ENCODE measurements at places on chromosomes 13 and 19.

- DNase-seq, result no peak
Measured at GRCh38 chr19:55348317-55349034, 6.0 kb downstream of the COX6B2 start.

DNA sequence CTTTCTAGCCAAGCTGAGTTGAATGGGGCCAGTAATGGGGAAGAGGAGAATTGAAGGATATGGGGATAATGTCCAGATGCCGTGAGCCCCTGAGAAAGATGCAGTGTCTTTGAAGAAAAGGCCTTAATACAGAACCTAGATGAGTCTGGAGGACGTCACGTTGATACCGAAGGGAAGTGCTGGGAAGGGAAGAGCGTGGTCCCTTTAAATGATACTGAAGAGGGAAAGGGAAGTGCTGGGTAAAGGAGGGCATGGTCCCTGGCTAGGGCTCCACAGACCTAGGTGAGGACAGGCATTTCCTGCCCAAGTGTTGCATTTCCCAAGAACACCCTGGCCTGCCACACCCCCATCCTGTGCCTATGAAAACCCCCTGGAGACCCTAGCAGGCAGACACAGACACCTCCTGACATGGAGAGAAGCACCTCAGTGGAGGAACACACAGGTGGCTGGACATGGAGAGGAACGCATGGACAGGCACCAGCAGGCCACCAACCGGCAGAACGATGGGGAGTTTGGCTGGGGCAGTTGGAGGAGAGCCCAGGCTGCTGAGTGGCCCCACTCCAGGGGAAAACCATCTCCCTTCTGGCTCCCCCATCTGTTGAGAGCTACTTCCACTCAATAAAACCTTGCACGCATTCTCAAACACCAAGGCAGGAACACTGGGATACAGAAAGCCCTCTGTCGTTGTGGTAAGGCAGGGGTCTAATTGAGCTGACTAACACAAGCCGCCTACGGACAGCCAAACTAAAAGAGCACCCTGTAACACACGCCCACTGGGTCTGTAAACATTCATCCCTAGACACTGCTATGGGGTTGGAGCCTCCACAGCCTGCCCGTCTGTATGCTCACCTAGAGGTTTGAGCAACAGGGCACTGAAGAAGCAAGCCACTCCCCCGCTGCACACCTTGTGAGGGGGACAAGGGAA lies 34.9 kb upstream of the POMP start:
- DNase-seq, result no peak

- DNase-seq, result no peak
Measured at GRCh38 chr19:42394751-42395150, 4.7 kb upstream of the CNFN start.

DNA sequence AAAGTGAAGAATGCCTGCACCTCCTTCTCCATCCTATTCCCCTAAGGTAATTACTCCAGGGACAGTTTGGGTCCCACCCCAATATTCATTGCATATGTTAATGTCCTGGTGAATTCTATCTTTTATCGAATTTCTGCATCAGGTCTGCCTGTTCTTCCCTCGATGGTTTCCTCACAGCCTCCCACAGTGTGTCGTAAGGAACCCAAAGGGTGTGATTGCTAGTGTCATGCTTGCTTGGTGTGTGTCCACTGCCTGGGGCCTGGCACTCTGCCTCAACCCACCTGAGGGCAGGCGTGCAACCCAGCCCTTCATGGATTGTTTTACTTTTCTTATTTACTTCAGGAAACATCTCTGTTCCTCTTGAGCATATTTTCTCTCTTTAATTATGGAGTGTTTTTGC lies 60.2 kb upstream of the CYSLTR2 start:
- no peak for DNase-seq

DNA sequence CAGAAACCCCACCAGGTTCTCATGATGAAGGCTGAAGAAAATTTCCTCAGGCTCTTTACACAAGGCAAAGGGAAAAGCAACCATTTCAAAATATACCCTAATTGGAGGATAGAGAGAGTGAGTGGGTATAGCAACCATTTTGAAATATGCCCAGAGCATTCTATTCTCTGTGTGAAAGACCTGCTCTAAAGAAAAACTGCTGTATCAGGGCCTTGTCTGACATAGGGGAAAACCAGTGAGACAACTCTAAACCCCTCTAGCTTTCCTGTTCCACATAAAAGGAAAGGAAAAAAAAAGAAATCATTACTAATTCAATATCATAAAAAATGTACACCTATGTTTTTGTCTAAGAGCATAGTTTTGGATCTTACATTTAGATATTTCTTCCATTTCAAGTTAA lies 42.3 kb downstream of the TPTE2 start:
- DNase-seq, result no peak

GRCh38 chr19:16463991-16464575 lies 7.7 kb downstream of the EPS15L1 start:
- no peak for DNase-seq

DNA sequence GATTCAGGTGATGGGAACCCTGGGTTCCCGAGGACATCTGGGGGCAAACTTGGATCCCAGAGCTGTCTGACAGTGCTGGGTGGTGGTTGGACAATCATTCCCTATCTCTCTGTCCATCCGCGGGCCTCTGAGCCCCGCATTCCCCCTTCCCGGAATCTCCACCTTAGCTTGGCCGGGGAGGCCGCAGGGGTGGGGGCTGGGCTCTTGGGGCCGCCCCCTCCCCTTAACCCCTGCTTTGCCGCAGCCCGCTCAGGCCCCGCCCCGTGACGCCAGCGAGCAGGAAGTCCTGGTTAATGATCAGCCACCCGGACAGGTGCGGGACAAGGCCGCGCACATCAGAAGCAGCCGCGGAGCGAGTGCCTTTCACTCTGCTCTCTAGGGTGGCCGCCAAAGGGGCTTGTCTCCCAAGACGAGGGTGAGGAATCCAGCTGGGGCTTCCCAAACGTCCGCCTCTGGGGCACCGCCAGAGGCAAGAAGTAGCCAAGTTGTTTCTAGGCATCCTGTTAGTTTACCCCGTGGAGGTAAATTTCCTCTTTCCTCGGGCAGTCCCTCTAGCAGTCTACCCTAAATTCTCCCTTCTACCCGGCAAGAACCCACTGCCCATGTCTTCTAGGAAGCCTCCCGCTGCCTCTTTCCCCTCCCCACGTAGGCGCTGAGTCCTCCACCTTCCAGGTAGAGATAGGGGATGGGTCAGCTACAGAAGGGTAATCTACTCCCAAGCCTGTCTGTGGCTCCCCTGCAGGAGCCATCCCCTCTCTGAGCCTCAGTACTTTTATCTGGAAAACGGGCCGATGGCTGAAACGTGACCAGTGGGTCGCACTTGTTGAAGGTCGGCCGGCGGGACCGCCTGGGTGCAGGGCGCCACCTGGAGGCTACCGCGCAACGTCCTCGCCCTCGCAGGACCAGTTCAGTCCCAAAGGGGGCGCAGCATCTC lies 3.0 kb downstream of the IRF2BP1 start:
- peak; percentile 70 for DNase-seq

DNA sequence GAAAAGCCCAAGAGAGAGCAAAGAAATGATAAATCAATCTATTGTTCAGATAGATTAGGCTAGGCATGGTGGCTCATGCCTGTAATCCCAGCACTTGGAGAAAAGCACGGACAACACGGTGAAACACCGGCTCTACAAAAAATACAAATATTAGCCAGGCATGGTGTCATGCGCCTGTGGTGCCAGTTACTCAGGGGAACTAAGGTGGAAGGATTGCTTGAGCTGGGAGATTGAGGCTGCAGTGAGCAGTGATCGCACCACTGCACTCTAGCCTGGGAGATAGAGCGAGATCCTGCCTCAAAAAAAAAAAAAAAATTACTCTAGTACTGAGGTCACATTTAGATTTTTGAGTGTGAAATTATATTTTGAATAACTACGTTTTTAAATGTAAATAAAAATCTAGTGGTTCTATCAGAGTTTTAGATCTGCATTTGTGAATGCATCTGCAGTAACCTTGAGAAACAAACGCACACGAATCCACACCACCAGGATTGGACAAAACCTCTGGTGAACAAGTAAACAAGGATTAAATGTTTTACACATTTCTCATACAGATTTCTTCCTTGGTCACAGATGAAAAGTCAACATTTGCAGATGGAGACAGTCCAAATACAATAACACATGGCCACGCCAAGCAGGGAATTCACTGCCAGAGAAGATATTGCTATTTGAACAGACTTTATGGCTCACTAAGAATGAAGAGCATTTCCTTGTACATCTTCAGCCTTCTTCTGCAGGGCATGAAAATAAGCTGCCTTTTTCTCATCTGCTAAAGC lies 917.6 kb downstream of the PCDH9 start:
- DNase-seq, result no peak

DNA sequence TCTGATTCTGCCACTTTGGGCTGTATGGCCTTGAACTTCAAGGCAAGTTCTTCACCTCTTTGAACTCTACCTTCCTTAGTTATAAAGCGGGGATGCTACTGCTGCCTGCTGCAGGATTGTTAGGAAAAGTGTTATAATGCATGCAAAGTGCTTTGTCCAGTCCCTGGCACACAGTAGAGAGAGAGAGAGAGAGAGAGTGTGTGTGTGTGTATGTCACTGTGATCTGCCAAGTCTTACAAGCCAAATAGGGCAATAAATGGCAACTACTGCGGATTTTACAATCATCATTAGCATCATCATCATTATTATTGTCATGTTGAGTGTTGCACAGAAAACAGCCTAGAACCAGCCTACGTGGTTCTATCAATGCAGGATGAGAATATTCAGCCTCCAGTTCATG lies 136.1 kb downstream of the ZDHHC20 start:
- DNase-seq, result no peak

GRCh38 chr19:13150187-13150930 lies at the start of the genes IER2 and STX10:
Gene IER2, plus strand, starts transcription at chr19:13150411. Its CDS starts 2,776 bp downstream, at chr19:13153187.
Gene STX10, minus strand, starts transcription at chr19:13150375. Its CDS starts 202 bp downstream, at chr19:13150173.
- peak; percentile 80 for DNase-seq

DNA sequence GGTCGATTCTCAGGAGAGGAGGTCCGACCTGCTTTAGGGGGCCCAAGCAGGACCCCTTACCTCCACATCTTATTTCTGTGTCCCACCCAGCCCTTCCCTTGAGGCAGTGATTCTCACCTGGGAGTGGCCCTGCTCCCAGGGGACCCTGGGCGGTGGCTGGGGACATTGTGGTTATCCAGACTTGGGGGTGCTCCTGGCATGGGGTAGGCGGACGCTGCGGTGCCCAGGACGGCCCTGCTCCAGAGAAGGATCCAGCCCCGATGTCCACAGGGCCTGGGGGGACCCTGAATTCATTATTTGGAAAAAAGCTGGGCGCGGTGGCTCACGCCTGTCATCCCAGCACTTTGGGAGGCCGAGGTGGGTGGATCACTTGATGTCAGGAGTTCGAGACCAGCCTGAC lies 84.4 kb downstream of the GADD45B start:
- no peak for DNase-seq

DNA sequence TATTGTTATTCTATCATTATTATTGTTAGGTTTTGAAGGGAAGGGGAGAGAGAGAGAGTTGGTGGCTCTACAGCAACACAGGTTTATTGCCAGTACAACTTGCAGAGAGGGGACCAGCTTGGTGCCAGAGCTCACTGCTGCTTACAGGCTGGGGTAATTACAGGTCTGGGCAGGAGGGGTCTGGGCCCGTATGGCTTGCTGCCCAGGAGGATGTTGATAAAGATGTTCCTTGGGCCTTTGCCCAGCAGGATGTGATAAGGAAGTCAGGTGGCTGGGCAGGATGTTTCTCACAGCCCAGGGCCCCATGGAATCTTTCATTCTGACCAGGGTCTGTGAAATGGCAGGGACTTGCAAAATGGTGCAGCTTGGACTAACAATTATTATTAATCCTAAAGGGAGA lies 64.2 kb upstream of the ZNF599 start:
- DNase-seq, result no peak

DNA sequence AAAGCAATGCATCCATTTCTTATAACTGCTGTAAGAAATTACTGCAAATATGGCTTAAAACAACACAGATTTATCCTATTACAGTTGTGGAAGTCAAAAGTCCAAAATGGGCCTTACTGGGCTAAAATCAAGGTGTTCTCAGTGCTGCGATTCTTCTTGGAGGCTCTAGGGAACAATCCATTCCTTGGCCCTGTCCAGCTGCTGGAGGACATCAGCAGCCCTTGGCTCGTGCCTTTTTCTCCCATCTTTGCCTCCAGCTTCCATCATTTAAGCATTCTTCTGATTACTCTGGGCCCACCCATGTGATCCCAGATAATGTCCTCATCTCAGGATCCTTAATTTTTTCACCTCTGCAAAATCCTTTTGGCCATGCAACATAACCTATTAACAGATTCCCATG lies 607.1 kb downstream of the DCT start:
- no peak for DNase-seq

- no peak for DNase-seq
Measured at GRCh38 chr19:54029301-54029700, 34.4 kb downstream of the VSTM1 start.

GRCh38 chr19:14146789-14147216 lies 10.4 kb upstream of the ASF1B start:
- DNase-seq, result no peak

- DNase-seq, result no peak
Measured at GRCh38 chr19:46298479-46299003, 1.7 kb downstream of the HIF3A start.

- DNase-seq, result peak; percentile 13
Measured at GRCh38 chr19:6737873-6738786, 750 bp upstream of the GPR108 start.

DNA sequence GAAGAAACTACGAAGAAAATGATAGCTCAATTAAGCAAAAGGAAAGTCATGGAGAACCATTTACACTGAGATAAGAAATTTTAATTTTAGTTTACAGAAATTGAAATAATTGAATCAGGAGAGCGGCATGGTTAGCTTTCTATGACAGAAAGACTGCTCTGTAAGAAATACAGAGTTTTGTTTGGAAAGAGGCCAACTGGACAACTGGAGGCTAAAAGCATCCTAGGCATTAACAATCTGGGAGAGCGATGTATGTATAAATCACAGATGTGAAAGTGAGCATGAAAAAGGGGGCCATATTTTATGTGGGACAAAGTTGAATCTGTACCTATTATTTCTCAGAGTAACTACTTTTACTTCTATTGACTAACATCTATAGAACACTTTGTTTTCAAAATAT lies 1608.8 kb upstream of the PCDH20 start:
- no peak for DNase-seq

DNA sequence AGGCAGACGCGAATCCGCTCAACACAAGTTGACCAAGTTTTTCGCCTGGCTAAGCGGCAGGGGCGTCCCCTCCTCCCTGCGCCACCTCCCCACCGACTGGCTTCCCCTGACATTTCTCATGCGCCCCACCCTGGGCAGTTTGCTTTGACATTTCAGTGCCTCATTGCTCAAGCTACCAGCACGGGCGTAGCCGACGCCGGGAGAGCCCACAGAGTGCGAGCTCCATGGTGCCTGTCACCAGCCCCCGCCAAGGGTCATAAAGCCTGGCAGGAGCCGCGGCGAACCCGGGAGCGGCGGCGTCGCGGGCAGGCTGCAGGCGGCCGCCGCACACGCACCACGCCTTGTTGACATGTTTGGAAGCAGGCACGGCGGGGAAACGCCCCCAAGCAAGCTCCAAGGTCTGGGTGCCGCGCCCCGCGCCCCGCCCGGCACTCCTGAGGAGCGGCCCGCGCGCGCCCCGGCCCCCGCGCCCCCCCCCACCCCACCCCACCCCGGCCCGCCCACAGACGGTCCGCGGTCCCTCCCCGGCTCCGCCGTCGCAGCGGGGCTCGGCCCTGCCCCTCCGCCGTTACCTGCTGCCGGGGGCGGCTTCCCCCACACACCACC lies 601 bp downstream of the FBXL3 start:
- no peak for DNase-seq
